H7 (cell line): ENCODE measurements at places on chromosomes 7 and 10. TPM values are rescaled to one million over a fixed set of nuclear protein-coding genes. Genes with fewer than 3 reads are reported as not detected.

RP9 gene
- total RNA-seq, result 12.1 and 13.3 TPM in 2 replicates

- DNase-seq, result no peak
Measured at GRCh38 chr7:127710635-127711034, 58.6 kb downstream of the SND1 start.

- DNase-seq, result no peak
Measured at GRCh38 chr10:91596825-91597196, 36.1 kb downstream of the PPP1R3C start.

AFAP1L2 gene
- 2.0 and 2.1 TPM in 2 replicates for total RNA-seq

DNA sequence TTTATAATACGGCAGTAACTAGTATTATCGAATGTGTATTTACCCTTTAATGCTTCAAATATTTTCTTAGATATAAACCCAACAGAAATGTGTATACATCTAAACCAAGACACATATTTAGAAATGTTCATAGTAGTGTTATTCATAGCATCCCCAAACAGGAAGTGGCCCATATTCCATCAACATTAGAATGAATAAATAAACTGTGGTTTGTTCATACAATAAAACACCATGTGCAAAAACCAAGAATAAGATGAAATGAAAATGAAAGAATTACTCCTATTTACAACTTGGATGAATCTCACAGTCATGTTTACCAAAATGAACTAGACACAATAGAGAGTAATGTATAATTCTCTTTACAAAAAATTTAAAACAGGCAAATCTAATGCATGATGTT, 9.2 kb upstream of the CAV2 start:
- DNase-seq, result no peak

CYP3A4 gene
- not detected in 2 replicates for total RNA-seq

DNA sequence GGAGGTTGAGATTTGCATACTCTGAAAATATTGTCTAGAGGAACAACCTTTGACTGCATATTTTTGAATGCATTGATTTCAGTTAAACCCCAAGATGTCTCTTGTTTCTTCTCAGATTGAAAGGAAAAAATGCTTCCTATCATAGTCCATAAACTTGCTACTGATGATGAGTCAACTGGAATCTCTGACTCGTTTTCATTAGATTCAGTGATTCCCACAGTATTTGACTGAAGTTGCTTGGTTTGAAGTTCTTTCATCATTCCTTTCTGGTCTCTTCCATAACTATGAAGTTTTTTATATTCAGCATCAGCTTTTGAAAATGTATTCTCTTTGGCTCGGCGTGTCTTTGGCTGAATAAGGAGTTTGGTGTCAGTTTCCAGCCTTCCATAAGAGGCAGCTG, 10.7 kb downstream of the PEX1 start:
- DNase-seq, result no peak

FOXK1 gene
- total RNA-seq, result 20.4 and 23.1 TPM in 2 replicates

- no peak for DNase-seq
Measured at GRCh38 chr10:110625356-110625894, 18.7 kb upstream of the RBM20 start.

DNA sequence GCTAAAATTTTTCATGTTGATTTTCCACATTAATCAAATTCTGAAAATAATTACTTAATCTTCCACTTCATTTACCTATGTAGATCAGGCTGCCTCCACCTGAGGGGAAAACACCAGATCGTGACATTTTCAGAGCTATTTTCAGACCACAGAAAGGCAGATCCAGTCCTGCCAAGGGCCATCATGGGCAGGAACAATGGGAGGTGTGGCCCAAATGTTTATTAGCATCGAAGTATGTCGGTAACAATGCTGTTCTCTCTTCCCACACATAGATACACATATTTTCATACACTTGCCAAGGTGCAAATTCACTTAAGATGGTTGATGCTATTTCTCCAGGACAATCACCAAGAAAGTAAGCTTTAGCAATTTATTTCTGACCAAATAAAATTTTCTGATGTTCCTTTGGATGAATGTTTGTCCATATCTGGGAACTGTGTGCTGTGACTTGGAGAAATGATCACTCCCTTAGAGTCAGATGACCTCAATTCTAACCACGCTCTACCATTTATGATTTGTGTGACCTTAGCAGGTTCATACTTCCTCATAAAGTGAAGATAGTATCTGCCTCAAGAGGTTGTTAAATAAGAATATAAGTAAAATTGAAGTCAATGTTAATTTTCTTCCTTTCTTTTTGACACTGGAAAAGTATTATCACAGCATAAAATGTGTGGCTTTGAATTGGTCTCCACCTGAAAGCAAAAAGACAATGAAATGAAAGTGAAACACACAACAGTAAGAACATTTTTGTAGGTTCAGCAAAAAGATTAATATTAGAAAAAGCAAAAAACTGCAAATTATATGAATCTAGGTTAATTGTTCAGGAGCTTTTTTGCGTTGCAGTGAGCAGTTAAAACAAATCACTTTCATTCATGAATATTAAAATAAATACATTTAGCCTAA, 310.4 kb upstream of the PHF14 start:
- no peak for DNase-seq

DNA sequence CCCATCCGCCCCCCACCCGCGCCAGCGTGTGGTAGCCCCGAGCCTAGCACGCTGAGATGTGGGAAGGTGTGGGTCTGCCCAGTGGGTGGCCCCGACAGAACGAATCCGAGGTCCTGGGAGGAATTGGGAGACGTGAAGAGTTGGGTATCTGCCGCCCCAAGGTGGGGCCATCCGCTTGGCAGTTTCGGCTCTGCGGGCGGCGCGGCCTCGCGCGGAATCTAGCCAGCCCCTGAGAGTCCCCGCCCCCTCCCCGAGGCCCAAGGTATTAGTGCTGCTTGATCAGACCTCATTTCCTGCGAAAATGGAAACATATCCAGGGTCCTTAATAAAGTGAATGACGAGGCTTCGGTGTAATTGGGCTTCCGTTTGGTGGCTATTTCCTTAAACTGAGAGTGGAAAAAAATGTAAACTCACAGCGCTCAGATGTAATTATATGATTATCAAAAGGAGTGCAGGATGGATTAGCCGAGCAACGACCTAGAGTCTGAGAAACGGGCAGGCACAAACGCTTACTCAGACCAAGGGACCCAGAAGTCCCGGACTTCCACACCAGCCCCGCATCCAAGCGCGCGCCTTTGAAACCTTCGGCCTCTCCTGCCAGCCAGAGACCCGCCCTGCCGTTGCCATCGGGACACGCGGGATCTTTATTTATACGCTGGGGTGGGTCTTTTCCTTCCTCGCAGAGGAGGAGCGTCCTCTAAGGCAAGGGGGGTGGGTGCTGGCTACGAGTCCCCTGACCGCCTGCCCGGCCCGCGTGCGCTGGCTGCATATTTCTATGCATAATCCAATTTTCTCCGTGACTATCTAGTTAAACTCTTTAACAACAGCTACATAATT, 12.8 kb downstream of the LBX1 start:
- peak; percentile 72 for DNase-seq

PRSS37 gene
- not detected in 2 replicates for total RNA-seq

FAM241B gene
- total RNA-seq, result 5.8 and 8.4 TPM in 2 replicates

DNA sequence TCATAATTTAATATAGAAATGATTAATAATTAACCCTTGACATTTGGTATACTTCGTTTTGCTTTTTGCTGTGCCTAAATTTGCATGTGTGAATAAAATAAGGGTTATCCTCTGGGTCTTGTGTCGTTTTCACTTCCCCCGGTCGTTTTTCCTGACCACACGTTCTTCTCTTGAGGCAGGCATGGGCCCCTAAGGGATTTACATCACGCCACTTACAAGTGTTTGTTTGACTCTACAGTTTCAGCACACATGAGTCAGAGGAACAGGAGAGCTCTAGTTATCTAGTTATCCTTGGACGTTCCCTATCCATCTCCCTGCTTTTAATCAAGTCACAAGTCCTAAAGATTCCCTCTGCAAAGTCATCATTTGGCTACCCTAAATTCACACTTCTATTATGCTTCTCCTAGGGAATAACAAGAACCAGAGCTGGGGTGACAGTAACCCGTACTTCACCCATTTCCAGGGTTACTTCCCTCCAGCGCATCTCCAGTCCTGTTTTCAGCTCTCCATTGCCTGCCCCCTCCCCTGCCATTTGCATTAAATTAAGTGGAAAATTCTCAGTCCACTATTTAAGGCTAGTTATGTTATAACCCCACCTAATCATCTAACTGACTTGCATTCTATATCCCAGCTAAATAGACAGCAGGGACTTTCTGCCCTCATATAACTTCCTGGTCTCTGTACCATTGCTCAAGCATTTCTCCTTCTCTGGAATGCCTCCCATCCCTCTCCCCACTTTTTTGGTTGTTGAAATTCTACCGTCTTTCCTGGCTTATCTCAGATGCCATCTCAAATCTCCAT, 206.9 kb downstream of the PTEN start:
- no peak for DNase-seq

NFE2L3 gene
- 69.0 and 118 TPM in 2 replicates for total RNA-seq

GIMAP5 gene
- total RNA-seq, result not detected in 2 replicates

- no peak for DNase-seq
Measured at GRCh38 chr7:156929789-156930539, 19.5 kb upstream of the NOM1 start.

SMNDC1 gene
- total RNA-seq, result 9.1 and 9.6 TPM in 2 replicates

- DNase-seq, result no peak
Measured at GRCh38 chr7:77866786-77867536, 68.4 kb downstream of the PHTF2 start.

GRCh38 chr10:86733260-86733671, 23.2 kb upstream of the BMPR1A start:
- no peak for DNase-seq

SKIDA1 gene
- total RNA-seq, result 10.4 and 15.1 TPM in 2 replicates

C10orf67 gene
- total RNA-seq, result not detected in 2 replicates

GRCh38 chr7:33773053-33773452, 132.3 kb upstream of the BMPER start:
- no peak for DNase-seq

DNA sequence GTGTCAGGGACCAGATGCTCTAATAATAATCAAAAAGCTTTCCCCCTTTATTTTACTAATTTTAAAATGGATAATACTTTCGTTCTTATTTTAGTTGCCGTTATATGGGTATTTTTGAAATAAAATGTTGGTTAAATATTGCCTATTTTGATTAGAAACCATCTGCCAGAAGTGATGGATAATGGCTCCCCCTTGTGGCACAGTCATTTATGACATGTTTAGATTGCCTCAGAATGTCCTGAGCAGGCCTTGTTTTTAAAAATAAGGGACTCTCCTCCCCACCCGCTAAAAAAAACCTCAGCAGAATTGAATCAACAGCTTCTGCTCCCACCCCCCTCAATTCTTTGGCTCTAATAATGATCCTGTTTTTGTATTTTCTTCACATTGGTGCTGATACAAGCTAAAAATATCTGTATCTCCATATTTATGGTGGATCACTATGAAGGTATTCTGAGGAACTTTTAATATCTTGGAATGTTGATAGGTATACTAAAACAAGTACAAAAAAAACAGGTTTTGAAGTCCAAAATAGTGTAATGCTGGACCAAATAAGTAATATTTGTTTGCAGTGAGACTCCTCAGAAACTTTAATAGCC, 38.8 kb downstream of the TMEM60 start:
- peak; percentile 39 for DNase-seq

GIMAP7 gene
- total RNA-seq, result not detected in 2 replicates
